ENCODE measurements at places on chromosomes 3 and 15.

DNA sequence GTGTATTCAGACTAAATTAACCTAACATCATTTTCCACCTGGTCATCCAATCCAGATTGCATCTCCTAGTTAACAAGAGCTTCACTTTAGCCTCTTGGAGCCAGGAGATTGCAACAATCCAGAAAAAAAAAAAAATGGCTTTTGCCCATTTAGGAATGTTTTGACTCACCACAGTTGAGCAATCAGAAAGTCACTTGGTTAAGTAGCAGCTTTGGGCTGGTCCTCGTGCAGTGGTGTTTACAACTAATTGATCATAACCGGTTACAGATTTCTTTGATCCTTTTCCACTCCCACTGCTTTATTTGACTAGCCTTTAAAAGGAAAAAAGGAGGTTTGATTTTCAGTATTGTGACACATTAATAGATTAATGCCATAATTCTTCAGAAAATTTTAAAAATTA, 688.8 kb upstream of the CCDC54 start:
- DNase-seq = no peak

DNA sequence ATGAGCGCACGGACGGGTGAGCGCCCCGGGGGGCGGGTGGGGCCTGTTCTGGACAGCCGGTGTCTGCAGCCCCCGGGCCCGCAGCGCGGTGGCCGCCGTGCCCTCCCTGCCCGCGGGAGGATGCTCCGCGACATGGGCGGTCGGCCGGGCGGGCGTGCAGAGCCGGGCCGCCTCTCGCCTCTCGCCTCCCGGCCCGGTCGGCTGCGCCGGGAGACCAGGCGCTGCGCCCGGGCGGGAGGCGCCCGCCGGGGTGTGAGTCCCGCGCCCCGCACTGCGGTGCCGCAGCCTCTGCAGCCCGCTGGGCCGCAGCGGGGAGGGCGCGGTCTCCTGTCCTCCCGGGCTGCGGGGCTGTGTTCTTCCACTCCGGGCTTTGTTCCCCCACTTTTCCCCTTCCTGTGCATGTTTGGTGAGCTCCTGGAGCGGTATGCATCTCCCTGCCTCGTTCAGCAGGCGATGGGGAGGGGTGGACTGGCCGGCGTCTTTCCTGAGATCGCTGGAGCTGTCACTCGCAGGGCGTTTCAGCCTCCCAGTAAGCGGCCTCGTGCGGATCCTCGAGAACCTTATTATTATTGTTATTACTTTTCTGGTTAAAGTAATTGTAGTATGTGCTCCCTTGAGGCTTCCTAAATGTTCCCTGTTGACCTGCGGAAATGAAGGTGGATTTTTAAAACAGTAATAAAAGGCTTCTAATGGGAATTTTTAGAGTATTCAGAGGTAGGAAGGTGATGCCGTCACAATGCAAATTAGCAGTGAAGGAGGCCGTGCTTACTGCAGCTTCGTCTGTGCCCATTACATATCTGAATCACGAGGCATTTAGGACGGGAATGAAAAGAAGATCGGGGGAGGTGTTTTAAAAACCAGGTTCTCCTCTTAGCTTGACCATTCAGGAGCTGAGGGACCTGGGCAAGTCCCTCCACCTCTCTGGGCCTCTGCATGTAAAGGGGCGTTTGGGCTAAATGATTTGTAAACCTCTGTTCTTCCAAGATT, 593 bp downstream of the TMOD2 start:
- peak; percentile 55 for DNase-seq

DNA sequence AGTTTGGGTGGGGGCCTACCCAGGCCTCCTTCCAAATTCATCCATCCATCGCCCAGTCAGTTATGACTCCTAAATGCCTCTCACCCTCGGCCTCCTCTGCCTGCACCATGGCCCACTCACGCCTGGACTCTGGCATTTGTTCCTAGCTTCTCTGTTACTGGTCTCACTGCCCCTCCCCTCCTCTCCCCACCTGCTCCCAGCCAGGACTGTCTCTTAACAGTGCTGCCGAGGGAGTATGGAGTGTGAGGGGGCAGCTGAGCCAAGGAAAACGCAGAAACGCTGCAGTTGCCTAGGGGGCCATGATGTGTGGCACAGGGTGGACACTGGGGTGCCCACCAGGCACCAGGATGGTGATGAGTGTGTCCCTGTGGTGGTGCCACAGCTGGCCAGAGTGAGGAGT, 3.1 kb downstream of the RCCD1 start:
- DNase-seq = no peak

GRCh38 chr15:23606226-23606625, 40.8 kb downstream of the MKRN3 start:
- DNase-seq = no peak

- DNase-seq = no peak
These were observed 24.0 kb downstream of the ANXA2 start for GRCh38 chr15:60373745-60374144.

DNA sequence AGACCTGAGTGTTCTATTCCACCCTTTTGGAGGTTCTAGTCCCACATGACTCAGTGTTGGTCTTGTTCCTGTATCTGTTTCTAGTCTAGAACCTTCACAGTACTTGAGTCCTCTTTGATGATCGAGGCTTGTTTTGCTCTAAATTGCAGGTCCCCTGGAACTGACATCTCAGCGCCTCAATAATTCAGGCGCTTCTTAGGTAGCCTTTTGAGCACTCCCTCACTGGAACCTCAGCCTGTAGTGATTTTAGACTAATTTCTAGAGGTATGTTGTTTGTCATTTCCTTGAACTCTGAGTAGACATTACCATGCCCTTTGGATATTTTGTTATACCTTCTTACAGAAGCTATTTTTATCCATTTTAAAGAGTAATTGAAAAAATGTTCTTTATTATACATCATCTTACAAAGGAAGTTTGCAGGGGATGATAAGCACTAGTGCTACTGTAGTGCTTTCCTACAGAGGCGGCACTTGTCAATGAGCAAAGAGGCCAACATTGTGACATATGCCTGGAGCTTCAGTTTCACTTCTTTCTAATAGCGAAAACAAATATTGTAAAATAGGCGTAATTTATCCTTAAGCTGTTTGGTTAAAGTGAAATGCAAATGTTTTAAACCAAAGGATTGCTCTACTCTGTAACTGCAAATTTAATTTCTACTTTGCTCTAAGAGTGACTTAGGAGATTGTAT, 75.7 kb downstream of the EFL1 start:
- peak; percentile 69 for DNase-seq

GRCh38 chr3:131250466-131250865, 131.1 kb upstream of the NUDT16 start:
- DNase-seq = no peak

DNA sequence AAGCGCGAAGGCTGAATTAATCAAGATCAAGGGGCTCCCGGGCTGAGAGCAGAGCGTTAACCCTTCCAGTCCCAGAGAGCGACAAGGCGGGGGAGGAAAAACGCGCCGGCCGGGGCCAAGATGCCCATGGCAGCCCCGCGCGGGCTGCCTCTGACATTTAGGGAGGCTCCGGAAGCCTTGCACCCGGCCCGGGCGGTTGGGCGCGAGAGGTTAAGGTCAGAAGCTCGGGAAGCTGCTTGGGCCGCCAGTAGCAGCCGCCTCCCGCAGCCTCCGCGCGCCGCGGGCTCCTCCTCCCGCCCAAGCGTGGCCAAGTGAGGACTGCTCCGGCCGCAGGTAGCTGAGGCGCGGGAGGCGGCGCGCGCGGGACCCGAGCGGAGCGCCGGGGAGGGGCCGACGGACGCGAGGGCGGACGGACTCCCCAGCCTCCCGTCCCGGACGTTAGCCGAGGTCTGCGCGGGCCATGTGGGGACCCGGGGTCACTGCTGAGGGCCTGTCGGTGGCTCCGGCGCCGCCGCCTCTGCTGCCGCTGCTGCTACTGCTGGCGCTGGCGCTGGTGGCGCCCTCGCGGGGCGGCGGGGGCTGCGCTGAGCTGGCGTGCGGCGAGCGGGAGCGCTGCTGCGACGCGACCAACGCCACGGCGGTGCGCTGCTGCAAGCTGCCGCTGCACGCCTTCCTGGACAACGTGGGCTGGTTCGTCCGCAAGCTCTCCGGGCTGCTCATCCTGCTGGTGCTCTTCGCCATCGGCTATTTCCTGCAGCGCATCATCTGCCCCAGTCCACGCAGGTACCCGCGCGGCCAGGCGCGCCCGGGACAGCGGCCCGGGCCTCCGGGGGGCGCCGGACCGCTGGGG, at the start of gene C3orf80:
TSS of gene C3orf80 (plus strand) at position 247 of the 850 bp plus-strand sequence. CDS start at position 461, 214 bp downstream.
- peak; percentile 62 for DNase-seq

DNA sequence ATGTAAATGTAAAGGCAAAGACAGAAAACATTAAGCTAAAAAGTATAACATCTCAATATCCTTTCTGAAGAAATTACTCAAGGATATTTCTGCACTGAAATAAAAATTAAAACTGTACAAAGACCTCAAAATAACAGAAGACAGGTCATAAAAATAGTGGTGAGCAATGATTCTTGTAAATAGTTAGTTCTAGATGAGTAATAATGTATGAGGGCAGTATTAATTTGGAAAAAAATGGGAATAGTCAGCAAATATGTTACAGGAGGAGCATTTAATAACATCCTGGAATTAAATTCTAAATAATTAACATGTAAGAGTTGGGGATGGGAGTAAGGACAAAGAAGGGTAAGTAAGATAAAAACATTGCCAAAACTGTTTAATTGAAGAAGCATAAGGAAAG, 247.5 kb downstream of the DTWD1 start:
- DNase-seq = no peak

DNA sequence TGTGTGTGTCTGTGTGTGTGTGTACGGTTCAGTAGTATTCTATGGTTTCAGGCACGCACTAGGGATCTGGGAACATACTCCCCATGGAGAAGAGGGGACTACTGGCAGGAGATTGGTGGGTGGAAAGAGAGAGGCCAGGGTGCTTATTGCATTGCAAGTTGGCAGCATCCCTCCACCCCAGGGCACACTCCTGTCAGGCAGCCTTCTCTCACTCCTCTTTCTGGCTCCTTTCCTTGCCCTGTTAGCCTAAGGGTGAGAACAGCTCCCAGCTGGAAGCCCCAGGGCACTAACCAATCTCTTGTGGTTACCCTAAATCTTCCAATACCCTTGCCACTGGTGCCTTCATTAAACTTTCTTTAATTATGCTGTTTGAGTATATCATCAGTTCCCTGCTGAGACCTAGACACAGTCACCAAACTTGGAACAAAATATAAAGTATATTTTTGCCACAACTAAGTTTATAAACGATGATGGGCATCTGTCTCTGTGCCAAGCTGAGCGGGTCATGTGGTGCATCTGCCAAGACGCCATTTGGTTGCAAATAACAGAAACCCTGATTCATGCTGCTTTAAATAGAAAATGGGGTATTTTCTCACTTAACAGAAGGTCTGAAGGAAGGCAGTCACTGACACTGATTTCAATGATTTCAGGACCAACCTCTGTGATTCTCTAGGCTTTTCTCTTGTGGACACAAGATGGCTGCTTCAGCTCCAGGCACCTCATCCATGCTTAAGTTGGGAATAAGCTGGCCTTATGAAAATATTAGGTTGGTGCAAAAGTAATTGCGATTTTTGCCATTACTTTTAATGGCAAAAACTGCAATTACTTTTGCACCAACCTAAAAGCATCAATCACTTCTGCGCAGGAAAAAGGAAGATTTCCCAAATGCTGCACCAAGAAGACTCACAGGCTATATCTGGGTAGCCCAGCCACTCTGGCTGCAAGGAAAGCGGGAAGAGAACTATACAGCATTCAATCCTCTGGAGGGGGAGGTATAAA, 476.9 kb upstream of the PROK2 start:
- DNase-seq = peak; percentile 27

DNA sequence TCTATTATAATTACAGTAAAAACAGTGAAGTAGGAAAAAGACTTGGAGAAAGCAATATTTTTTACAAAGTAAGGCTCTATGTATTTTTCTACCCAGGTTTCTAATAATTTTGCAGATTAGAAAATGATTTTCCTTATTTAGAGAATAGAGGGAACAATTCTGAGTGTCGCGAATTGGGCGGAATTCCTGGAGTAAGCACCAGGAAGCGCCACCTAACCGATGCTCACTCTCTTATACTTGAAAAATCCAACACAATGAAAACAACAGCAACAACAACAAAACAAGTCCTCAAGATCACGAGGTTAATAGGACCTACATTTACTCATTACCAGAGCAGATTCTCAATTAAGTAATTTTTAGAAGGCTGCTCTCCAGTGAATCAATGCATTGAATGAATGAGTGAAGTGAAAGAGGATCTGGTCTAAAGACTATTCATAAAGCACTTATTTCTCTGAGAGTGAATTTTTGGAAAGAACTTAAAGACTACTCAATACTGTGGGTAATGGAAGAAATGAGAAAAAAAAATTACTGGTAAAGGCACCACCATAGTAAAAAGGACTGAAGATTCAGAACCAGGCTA, 158.0 kb downstream of the MEIS2 start:
- no peak for DNase-seq

GRCh38 chr3:111764645-111765091, 94.4 kb upstream of the PHLDB2 start:
- peak; percentile 44 for DNase-seq

DNA sequence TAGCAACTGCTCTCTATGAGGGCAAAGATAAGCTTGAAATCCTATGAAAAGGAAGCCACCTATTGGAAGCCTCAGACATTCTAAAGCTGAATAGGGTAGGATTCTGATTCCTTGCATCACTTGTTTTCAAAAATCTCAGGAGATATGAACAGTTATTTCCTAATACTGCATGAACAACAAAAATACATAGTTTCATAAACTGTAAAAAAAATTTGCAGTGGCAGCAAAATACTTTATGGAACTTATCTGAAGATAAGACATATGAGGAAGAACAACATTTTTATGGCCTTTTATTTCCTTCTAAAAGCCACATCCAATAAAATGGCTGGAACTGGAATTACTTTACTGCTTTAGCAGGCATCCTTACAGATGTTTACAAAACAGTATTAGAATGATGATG, 29.9 kb downstream of the AP3S2 start:
- no peak for DNase-seq

- DNase-seq = peak; percentile 51
These were observed 61.3 kb downstream of the RIOX2 start for GRCh38 chr3:97910931-97911351.

- no peak for DNase-seq
These were observed 173.6 kb upstream of the PROK2 start for GRCh38 chr3:71958533-71958932.

- DNase-seq = peak; percentile 48
These were observed 28.5 kb downstream of the LRRC28 start for GRCh38 chr15:99279827-99280226.

- no peak for DNase-seq
These were observed 225.5 kb upstream of the STT3B start for GRCh38 chr3:31307131-31307785.

GRCh38 chr3:40458473-40458872, 1.3 kb downstream of the RPL14 start:
- DNase-seq = no peak

DNA sequence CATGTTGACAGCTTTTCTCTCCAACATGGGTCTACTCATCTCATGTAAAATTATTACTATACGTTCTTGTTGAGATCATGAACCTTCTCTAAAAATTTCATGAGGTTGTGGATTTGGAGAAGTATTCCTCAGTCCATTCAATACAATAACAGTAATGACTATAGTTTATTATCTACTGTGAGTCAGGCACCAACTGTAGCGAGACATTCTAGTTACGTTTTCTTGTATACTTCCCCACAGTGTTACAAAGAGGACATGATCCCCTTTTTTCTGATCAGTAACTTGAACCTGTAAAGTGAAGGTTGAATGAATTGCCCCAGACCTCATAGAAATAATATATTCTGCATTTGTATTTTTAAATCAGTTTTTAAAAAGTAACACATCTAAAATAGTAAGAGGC, 76.4 kb downstream of the AKAP13 start:
- DNase-seq = no peak
